ENCODE measurements at places on chromosomes 16 and 17. TPM values are rescaled to one million over a fixed set of nuclear protein-coding genes. Genes with fewer than 3 reads are reported as not detected.

DNA sequence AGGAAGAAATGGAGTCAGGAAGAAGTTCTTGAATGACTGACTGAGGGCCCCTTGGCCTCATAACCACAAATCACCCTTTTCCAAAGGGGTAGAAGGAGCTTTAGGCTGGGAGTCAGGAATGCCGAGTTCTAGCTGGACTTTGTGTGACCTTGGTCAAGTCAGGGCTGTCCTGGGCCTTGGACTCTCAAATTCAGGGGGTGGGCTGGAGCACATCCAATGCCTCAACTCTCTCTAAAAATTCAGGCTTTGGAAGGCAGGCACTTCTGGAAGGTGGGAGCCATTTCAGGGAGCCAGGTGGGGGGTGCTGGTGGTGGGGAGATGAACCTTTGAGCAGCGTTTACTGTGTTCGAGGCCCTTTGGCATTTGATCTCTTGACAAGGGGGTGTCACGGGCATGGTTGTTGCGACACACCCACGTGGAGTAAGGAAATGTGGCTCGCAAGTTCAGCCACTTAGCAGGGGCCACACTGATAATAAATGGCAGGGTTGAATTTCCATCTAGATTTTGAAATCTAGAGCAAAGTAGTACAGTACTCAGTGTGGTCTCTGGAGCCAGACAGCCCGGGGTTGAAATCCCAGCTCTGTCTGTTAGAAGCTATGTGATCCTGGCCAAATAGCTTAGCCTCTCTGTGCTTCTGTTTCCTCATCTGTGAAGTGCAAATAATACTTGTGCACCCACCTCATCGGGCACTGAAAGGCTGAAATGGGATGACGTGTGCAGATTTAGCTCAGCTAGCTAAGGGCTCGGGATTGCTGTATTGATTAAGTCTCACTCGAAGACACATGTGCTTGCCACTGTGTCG is 47.1 kb upstream of the CIBAR2 start:
- H3K36me3 ChIP-seq: no peaks in the 10 kb centered on the region
- DNase-seq: no peak
- H3K27me3 ChIP-seq: no peaks in the 10 kb centered on the region
- peaks cover 27% of the 10 kb centered on the region for H3K4me1 ChIP-seq
- H3K4me3 ChIP-seq: no peak overlapping the region

DNA sequence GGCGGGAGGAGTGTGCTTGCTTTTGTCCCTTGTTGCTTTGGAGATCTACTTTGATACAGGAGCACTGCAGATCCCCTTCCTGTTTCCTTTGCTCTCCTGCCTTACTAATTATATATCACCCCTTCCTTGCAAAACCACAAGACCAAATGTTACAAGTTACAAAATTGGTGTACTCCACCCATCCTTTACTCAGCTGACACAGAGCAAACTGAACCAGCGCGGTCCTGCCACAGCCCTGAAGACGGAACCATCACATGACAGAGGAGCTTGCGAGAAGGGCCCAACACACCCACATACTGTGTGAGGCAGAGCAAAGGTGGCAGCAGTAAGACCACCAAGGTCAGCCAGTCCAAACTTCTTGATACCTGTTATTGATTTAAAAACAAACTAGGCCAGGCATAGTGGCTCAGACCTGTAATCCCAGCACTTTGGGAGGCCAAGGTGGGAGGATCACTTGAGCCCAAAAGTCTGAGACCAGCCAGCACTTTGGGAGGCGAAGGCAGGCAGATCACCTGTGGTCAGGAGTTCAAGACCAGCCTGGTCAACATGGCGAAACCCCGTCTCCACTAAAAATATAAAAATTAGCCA is 33.2 kb downstream of the CYTH1 start:
- no peaks in the 10 kb centered on the region for H3K36me3 ChIP-seq
- H3K4me1 ChIP-seq: peaks cover 78% of the 10 kb centered on the region
- peak overlapping the region; percentile 72 for H3K27ac ChIP-seq
- DNase-seq: peak; percentile 58

DNA sequence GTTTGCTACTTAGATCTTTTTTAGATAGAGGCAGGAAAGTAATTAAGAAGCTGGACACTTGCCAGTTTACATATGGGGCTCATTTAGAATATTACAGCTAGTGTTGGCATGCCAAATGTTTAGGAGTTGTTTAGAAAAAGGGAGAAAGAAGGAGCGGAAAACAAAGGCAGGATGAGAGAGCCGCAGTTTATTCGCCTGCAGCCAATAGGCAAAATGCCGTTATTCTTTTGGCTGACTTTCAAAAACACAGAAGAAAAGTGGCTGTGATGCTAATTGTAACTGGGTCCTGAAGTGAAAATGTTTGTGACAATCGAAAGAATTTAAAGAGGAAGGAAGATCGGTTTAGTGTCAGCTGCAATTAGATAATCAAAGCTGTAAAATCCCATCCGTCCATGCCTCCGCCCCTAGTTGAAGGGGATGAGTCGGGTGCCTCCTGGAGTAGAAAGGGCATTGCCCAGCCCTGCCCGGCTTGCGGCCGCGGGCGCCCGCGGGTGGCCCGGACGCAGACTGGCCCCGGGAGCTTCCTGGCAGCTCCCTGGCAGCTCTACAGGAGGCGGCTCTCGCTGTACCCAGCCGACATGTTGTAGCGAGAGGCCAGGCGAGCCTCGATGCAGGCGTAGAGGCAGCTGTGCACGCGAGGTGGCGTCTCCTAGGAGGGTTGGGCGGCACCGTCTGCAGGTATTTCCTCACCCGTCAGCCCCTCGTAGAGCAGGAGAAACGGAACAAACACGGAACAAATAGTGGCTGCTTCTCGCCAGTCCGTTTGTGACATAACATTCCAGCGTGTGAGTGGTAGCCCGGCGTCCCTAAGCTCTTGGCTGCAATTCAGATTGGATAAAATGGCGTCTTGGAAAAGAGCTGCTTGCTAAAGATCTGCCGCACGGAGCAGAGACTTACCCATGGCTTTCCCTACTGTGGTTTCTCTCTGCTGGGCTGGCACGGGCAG is 82.2 kb downstream of the TNRC6C start:
- H3K27me3 ChIP-seq: no peaks in the 10 kb centered on the region
- DNase-seq: peak; percentile 39
- H3K36me3 ChIP-seq: no peaks in the 10 kb centered on the region
- H3K4me3 ChIP-seq: no peak overlapping the region
- H3K4me1 ChIP-seq: peaks cover 13% of the 10 kb centered on the region

DNA sequence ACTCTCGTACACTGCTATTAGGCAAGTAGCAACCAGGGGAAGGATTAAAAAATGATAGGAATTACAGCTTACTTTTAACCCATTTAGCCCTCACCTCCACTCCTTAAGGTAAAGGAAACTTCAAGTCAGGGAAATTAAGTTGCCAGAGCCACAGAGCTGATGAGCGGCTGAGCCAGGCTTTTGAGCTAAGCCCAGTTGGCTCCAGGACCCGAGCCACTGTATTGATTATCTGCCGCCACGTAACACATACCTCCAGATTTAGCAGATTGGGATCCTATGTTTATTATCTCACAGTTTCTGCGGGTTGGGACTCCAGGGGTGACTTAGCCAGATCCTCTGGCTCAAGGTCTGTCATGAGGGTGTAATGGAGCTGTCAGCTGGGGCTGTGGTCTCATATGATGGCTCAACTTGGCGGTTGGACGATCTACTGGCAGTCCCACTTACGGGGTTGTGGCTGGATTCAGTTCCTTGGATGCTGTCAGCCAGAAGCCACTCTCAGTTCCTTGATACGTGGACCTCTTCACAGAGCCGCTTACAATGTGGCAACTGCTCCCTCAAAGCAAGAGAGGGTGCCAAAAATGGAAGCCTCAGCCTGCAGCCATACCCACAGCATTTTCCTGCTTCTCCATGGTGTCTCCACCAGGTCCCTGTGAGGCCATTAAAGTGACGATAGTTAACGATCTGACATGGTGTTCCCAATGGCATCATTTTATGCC is 57.3 kb downstream of the TMEM186 start:
- H3K27ac ChIP-seq: peak overlapping the region; percentile 30
- no peak for DNase-seq
- H3K4me3 ChIP-seq: no peak overlapping the region
- H3K27me3 ChIP-seq: no peaks in the 10 kb centered on the region

GRCh38 chr16:89505204-89506112 is 2.7 kb upstream of the SPG7 start:
- peak overlapping the region; percentile 77 for H3K27ac ChIP-seq
- H3K4me1 ChIP-seq: peaks cover 20% of the 10 kb centered on the region
- H3K27me3 ChIP-seq: no peaks in the 10 kb centered on the region
- H3K4me3 ChIP-seq: no peak overlapping the region

GRCh38 chr16:22788193-22788530 is 25.8 kb upstream of the HS3ST2 start:
- no peaks in the 10 kb centered on the region for H3K4me1 ChIP-seq
- peaks cover 4% of the 10 kb centered on the region for H3K27me3 ChIP-seq
- no peak for DNase-seq
- H3K27ac ChIP-seq: no peak overlapping the region
- H3K4me3 ChIP-seq: no peak overlapping the region

The CD300LB gene
- total RNA-seq: 0.24 TPM

The TIMM22 gene
- total RNA-seq: 14.3 TPM

The ASPA gene
- 2.2 TPM for total RNA-seq

The CCL14 gene
- total RNA-seq: 53.2 TPM

The MIF4GD gene
- total RNA-seq: 29.0 TPM

The CRYBA1 gene
- total RNA-seq: not detected
